ENCODE measurements at places on chromosomes 1 and 21. TPM values are rescaled to one million over a fixed set of nuclear protein-coding genes. Genes with fewer than 3 reads are reported as not detected.

The PM20D1 gene
- 0.35 TPM for total RNA-seq

The OR2L3 gene
- not detected for total RNA-seq

The HCRTR1 gene
- total RNA-seq, result not detected

The OR2T35 gene
- total RNA-seq, result not detected

The IQCC gene
- 4.6 TPM for total RNA-seq

The IL20 gene
- total RNA-seq, result not detected

The RHD gene
- total RNA-seq, result not detected

The FYB2 gene
- not detected for total RNA-seq

The SYCP1 gene
- not detected for total RNA-seq

The HES3 gene
- not detected for total RNA-seq

The ATP6V1G3 gene
- total RNA-seq, result 0.56 TPM

The KRTAP13-2 gene
- total RNA-seq, result not detected

The NKAIN1 gene
- total RNA-seq, result not detected

The GJB3 gene
- total RNA-seq, result not detected

The S100A5 gene
- 3.9 TPM for total RNA-seq

The TFF3 gene
- total RNA-seq, result not detected

The RCAN3 gene
- 43.6 TPM for total RNA-seq

The OR6K3 gene
- not detected for total RNA-seq

The SPRR2E gene
- not detected for total RNA-seq

All from activated naive CD4-positive, alpha-beta T cell treated with anti-CD3 and anti-CD28 coated beads, Interleukin-2, amount 50 U/mL, for 72 hours (primary cell).